Cardiac septum (tissue), 1 donor: ENCODE measurements at places on chromosomes 12 and 14. TPM values are rescaled to one million over a fixed set of nuclear protein-coding genes. Genes with fewer than 3 reads are reported as not detected.

GRCh38 chr14:68335312-68335711 is 457.6 kb downstream of the ZFP36L1 start:
- no peak for DNase-seq

GRCh38 chr12:124713436-124714082 is 146.1 kb upstream of the NCOR2 start:
- DNase-seq, result no peak

DNA sequence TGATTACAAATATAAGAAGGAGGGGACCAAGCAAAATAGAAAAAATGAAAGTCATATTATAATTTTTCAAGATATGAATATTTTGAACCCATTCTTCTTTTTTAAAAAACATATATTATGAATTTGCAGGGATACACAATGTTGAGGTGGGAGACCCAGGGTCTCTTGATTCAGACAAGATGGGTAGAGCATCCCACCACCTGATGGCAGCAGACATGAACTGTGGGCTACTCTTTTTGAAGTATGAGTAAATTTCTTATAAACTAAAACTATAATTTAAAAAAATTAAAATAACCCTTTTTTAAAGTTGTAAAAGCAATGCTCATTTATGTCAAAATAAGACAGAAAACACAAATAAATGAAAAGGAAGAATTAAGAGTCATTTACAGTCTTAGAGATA is 202.7 kb upstream of the PRICKLE1 start:
- DNase-seq, result no peak

The GPR137C gene
- total RNA-seq, result 1.5 TPM
